ENCODE measurements at places on chromosomes 1 and 21.

DNA sequence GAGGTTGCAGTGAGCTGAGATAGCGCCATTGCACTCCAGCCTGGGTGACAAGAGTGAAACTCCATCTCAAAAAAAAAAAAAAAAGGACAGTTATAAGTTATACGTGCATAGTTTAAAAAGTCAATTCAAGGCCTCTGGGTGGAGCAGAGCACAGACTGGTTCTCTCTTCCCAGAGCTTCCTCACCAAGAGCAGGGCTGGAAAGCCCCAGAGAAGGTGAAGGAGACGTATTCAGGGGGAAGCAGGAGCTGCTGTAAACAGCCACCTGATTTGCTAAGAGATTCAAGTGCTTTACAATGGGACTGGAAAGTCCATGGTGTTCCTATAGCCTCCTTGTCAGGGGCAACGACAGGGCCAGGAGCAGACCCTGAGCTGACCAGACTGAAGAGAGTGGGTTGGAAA is 85.0 kb upstream of the LYST start:
- no peak for DNase-seq

GRCh38 chr1:160997323-160998038 is 23.5 kb downstream of the F11R start:
- DNase-seq: peak; percentile 76

DNA sequence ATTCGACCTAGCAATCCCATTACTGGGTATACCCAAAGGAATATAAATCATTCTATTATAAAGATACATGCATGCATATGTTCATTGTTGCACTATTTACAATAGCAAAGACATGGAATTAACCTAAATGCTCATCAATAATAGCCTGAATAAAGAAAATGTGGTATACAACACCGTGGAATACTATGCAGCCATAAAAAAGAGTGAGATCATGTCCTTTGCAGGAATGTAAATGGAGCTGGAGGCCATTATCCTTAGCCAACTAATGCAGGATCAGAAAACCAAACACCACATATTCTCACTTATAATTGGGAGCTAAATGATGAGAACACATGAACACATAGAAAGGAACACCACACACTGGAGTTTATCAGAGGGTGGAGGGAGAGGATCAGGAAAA is 69.5 kb upstream of the TNR start:
- DNase-seq: no peak

- no peak for DNase-seq
These were observed 59.2 kb downstream of the MATN1 start for GRCh38 chr1:30664103-30664755.

DNA sequence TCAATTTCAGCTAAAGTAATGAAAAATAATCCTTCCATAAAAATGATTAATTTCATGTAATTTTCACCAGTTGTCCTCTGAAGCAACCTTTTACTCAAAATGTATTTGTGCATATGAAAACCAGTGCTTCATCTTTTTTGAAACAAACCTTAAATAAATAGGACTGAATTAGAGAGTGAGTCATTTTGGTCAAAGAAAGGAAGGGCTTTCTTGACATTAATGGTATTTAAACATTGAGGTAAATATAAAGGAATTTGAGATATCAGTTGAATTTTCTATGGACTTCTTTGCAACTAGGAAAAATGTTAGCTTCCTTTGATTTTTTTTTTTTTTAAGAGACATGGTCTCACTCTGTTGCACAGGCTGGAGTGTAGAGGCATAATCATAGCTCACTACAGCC is 38.7 kb downstream of the SNX7 start:
- DNase-seq: no peak

GRCh38 chr1:228156941-228157728 is 7.4 kb downstream of the GJC2 start:
- peak; percentile 10 for DNase-seq

- DNase-seq: no peak
These were observed 33.0 kb downstream of the NTPCR start for GRCh38 chr1:232983375-232983774.

GRCh38 chr1:228366062-228366865 is 40.4 kb downstream of the TRIM11 start:
- no peak for DNase-seq

- DNase-seq: no peak
These were observed 25.6 kb downstream of the ALPL start for GRCh38 chr1:21534674-21535378.

DNA sequence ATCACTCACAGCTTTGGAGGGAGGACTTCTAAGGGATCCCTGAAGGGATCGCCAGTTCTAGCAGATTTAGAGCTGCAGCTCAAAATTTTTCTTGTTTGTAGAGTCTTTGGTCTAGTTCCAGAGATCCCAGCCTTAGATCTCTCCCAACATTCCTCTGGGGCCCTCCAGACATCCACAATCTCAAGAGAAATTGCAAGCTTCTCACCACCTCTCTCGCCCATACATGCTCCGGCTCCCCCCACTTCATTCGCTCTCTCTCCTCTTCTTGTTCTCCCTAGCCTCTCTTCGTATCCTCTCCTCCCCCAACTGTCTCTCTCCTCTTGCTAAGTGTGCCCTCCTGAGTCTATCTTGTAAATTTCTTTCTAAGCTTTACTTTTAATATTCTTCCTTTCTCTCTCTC is 15.1 kb upstream of the TUT4 start:
- DNase-seq: no peak

GRCh38 chr21:39675993-39676661 is 63.4 kb downstream of the B3GALT5 start:
- peak; percentile 56 for DNase-seq

- peak; percentile 62 for DNase-seq
These were observed at the start of gene NTRK1 for GRCh38 chr1:156860628-156861423. TSS of gene NTRK1 (plus strand) at chr1:156860865. CDS start at chr1:156860935, 70 bp downstream.

DNA sequence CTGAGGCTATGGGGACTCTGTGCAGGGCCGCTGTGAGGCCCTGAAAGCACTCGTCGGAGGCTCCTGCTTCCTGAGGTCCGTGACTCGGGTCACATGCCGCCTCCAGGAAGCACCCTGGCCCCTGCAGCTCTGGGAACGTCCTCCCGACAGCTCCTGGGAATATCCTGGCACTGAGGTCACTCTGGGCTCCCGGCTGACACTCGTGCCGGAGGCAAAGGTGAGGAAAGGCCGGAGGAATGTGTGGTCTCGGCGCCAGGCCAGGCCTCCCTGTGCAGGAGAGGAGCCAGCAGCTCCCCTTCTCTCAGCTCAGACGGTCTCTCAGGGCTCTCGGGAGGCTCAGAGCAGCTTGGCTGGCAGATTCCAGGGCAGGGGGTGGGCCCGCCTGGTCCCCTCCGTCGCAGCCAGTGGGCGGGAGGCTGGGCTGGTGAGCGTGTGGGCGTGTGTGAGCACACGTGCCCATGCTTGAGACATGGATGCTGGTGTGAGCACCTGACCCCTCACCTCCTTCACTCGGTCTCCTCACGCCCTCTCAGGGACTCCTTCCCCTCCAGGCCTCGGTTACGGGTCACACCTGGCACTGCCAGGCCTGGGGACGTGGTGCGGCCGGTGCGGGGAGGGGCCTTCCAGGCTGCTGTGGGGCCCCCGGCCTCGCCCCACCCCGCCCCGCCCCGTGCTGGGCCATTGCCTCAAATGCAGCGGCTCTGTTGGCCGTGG is 5.5 kb upstream of the RNF223 start:
- peak; percentile 59 for DNase-seq

DNA sequence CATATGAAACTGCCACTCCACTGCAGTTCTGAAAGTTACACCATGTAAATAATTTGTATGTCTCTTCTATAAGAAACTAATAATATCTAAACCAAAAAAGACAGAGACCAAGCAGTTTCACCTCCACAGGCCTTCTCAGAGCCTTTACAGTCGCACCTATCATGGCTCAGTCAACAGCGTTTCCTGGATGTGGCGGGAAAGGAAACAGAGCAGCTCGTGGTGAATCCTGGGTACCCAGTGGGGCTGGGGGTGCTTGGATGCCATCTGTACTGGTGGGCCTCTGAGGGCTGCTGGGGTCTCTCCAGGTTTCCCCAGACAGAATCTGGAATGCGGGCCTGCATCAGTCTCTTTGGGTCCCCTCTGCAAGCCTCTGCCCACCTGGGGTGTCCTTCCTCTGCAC is 100.2 kb upstream of the CASZ1 start:
- peak; percentile 10 for DNase-seq

DNA sequence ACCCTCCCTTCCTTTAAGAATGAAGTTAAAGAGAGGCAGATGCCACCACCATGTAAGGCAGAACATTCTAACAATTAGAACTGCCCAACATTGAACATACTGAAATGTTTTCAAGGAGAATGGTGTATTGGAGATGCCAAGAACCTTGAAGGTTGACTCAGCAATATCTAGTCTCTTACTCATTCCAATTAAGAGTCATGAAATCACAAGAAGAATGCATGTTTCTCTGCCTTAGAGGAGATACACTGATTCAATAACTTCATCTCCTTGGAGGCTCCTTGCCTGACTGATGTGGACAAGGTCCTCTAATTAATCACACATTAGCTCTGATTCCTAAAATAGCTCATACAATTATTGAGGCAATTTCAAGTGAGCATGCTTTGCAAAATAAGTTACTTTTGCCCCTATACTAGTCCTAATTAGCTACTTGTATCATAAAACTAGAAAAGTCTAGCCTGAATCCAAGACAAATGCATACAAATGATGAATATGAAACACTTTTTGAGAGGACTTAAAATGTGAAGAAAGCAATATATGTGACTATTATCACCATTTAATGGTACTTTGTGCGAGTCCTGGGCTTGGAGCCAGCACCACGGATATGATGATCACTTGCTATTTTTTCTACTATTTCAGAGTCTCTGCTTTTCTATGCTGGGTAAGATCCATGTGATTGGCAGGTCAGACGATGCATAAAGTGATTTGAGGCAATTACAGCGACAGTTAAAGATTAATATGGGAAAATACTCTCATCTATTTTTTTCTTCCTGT is 114.5 kb downstream of the DSCAM start:
- no peak for DNase-seq

DNA sequence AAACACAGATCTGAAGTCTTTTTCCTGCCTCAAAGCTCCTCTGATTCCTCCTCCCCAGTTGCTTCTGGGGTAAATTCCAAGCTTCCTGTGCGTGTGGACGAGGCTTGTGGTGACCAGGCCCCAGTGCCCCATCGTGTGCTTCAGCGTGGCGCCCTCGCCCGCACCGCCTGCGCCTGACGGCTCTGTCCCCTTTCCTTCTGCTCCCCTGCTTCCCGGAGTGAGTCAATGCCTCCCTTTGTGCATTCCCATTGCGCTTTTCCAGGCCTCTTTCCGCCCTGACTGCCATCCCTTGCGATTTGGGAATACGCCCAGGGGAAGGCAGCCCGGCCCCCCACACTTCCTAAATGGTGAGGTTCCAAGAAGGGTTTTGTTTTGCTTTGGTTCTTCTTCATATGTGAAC is 36.3 kb downstream of the FAAP20 start:
- no peak for DNase-seq

DNA sequence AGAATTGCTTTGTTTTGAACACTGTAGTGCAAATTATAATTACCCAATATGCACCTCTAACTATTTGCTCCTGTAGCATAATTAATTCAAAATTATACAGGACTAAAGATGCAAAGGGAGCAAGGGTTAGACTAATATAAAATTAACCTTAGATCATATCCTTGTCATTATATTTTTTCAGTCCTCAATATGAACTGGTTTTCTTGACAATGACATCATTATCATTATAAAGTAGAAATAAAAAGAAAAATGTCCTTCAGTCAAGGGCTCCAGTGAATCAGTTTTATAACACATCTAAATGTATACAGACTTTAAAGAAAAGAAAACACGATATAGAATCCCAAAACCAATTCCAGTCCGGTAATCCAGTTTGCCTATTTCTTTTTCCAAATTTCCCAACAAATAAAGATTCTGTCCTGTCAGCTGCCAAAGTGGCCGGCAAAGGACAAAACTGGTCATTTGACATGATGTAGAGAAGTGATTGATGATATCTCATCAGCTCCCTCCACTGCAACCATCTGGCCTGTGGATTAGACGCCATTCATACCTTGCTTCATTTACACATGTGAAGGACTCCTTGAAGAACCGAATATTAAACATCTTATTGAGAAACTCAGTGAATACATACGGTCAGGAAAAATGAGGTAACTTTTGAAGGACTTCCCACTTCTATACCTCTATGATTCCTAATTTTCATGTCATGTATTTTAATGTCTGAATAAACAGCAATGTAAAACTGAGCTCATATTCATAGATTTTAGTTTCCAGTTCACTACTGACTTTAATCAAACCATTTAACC is 15.5 kb downstream of the DPYD start:
- DNase-seq: no peak

DNA sequence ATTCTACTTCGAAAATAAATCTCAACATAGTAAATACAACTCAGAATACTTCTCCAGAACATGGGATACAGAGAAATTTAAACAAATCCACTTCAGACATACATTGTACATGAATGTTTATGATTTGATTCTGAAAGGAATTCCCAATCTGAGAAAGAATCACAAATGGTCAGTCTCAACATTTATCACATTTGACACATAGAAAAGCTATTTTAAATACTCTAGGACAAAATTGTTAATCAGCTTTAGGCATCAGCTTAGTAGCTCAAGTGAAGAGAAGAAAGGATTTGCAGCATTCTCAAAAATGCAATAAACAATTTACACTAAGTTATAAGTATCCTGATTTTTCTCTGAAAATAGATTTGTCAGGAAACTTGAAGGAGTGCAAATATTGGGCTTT is 184.8 kb downstream of the PTPRC start:
- no peak for DNase-seq

GRCh38 chr1:112110031-112110430 is 120.6 kb upstream of the KCND3 start:
- DNase-seq: no peak

- no peak for DNase-seq
These were observed 2.7 kb downstream of the MAPKAPK2 start for GRCh38 chr1:206687251-206687914.

- DNase-seq: peak; percentile 71
These were observed 71.2 kb downstream of the CASZ1 start for GRCh38 chr1:10724948-10725847.

DNA sequence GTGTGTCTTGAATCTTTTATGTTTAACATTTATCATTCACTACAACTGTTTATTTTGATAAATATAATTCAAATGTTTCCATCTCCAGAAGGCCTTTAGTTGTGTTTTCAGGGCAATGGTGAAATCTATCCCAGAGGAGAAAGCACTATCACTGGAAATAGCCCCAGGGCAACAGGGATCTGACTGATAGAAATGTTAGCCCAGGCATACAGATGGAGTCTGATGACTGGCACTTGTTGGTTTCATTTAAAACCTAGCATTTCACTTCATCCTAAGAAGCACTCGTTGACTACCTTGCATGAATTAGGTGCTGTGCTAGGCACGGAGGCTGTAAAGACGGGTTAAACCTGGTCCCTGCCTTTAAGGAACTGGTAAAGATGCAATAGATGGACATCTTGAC is 103.1 kb downstream of the C1orf21 start:
- no peak for DNase-seq

All from Right ventricle myocardium superior (tissue), 1 donor.